Activated T-helper 2 cell treated with anti-CD3 and anti-CD28 coated beads, Interferon-gamma antibody, Interleukin-2, Interleukin-4, amounts not matched to agents 10 μg/mL and 5 μg/mL and 100 μg/mL, durations not matched to agents 14 hours and 24 hours and 36 hours (primary cell): ENCODE measurements at places on chromosomes 12 and 14. TPM values are rescaled to one million over a fixed set of nuclear protein-coding genes. Genes with fewer than 3 reads are reported as not detected.

Gene KIF26A
- total RNA-seq, result 0.28 and 0.34 TPM in 2 replicates

- H3K36me3 ChIP-seq, result no peaks in the 10 kb centered on the region
- H3K27ac ChIP-seq, result no peak overlapping the region
- no peak for DNase-seq
- H3K4me3 ChIP-seq, result no peak overlapping the region
Observed at GRCh38 chr14:98622208-98623051, 649.6 kb downstream of the BCL11B start.

- no peaks in the 10 kb centered on the region for H3K27me3 ChIP-seq
- peaks cover 26% of the 10 kb centered on the region for H3K4me1 ChIP-seq
- DNase-seq, result no peak
- peak overlapping the region; percentile 93 for H3K27ac ChIP-seq
Observed at GRCh38 chr12:113184098-113184899, 979 bp downstream of the DDX54 start.

Gene APOF
- not detected in 2 replicates for total RNA-seq

- H3K4me3 ChIP-seq, result no peak overlapping the region
- peaks cover 42% of the 10 kb centered on the region for H3K27me3 ChIP-seq
- H3K4me1 ChIP-seq, result peaks cover 2% of the 10 kb centered on the region
Observed at GRCh38 chr14:95360828-95361227, 41.1 kb upstream of the CLMN start.

- no peaks in the 10 kb centered on the region for H3K36me3 ChIP-seq
- no peaks in the 10 kb centered on the region for H3K27me3 ChIP-seq
- H3K4me3 ChIP-seq, result no peak overlapping the region
- peaks cover 45% of the 10 kb centered on the region for H3K4me1 ChIP-seq
Observed at GRCh38 chr12:68364328-68364727, 32.2 kb upstream of the MDM1 start.

DNA sequence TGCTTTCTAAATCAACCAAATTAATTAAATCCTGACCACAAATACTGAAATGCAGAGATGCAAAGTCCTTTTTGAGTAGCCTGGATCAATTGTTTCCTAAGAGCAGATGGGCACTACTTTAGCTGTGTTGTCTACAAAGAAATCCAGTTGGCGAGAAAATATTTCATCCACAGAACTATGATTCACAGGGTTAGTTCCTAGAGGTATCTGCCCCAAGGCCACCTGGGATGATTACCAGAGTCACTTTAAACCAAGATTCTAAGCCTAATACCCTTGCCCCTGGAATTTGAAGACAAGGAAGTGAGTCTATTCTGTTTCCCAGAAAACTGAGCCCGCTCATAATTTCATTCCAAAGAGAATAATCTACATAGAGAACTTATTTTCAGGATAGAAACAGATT is 198.4 kb downstream of the PPM1H start:
- H3K36me3 ChIP-seq, result no peaks in the 10 kb centered on the region
- H3K27ac ChIP-seq, result no peak overlapping the region
- no peak overlapping the region for H3K4me3 ChIP-seq
- DNase-seq, result no peak
- H3K27me3 ChIP-seq, result no peaks in the 10 kb centered on the region

DNA sequence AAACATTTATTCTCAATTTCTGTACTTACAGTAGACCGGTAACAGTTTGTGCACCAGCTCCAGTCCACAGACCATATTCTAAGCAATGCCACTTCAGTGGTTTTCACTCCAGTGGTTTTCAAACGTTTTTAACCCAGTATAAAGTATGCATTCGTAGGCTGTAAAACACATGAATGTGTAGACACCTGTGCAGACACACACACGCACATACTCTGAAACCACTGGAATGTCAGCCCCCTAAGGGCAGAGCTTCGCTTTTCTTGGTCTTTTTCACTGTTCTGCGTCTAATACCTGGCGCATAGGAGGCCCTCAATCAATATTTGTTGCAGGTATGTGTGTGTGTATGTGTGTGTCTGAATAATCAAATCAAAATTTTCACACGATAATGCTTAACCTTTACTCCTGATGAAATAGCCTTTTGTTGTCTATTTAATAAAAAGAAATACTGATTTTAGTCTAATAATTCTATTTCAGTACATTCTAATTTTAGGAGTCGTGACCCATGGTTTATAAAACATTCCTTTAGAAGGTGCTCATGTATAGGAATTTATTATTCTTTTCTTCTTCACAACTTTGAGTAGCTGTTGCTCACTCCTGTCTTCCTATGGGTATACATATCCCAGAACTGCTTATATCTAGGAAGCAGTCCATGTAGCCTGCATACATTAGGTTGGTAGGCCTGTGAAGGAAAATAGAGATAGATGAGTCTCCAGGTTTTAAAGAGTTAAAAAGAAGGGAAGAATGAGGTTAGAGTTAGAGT is 73.6 kb upstream of the REP15 start:
- no peak overlapping the region for H3K4me3 ChIP-seq
- no peak overlapping the region for H3K27ac ChIP-seq
- no peak for DNase-seq
- peaks cover 3% of the 10 kb centered on the region for H3K36me3 ChIP-seq

Gene LRRC23
- total RNA-seq, result 4.7 and 6.6 TPM in 2 replicates

GRCh38 chr12:43728117-43728516 is 30.5 kb downstream of the PUS7L start:
- peaks cover 6% of the 10 kb centered on the region for H3K4me1 ChIP-seq
- H3K27me3 ChIP-seq, result no peaks in the 10 kb centered on the region
- peaks cover 32% of the 10 kb centered on the region for H3K36me3 ChIP-seq
- no peak overlapping the region for H3K27ac ChIP-seq
- H3K4me3 ChIP-seq, result no peak overlapping the region

DNA sequence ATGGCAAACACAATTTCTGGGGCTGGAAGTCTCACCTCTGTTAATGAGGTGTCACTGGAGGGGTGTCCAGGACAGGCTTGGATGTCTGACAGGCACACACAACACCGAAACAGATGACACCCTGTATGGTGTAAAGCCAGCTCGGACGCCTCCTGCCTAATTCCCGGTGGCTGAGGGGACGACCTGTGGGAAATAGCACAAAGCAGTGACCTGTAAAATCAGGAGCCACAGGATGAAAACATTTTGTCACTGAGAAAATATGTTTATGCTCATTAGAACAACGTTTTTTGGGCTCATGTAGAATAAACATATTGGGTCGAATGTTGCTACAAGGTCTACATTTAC is 285.0 kb upstream of the RTL1 start:
- H3K4me3 ChIP-seq, result no peak overlapping the region
- no peak for DNase-seq
- H3K27ac ChIP-seq, result no peak overlapping the region
- H3K4me1 ChIP-seq, result no peaks in the 10 kb centered on the region
- no peaks in the 10 kb centered on the region for H3K36me3 ChIP-seq
- no peaks in the 10 kb centered on the region for H3K27me3 ChIP-seq

DNA sequence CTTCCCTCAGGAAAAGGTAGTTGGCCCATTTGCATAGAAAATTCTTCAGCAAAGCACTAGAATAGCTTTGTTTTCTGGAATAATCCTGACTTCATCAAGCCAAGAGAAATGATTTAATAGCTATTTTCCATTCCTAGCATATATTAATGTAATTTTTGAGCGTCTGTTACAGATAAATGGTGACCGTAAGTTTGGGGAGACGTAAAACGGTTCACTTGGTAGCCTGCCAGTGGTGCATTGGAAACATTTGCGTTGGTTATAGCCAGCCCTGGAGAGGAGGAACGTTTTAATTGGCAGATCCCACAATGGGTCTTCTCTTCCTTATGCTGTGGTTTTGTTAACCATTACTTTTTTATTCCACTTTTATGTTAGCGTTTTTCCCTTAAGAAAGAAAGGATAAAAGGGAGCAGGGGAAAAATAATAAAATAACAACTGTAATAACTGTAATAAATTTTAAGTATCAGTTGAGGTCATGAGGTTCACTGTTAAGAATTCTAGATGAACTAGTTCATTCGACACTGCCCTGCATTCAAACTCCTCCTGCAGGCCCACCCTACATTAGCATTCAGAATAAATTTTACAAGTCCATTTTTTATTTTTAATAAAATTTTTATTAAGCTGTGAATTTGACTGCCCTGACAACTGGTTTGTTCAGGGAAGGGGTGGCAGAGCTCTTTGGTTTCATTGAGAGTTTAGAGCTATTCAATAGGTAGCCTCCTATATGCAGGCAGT is 300.7 kb downstream of the ERC1 start:
- peaks cover 21% of the 10 kb centered on the region for H3K36me3 ChIP-seq
- DNase-seq, result no peak
- H3K27ac ChIP-seq, result no peak overlapping the region
- H3K27me3 ChIP-seq, result no peaks in the 10 kb centered on the region
- H3K4me3 ChIP-seq, result no peak overlapping the region
- H3K4me1 ChIP-seq, result no peaks in the 10 kb centered on the region

- H3K27me3 ChIP-seq, result no peaks in the 10 kb centered on the region
- no peak overlapping the region for H3K4me3 ChIP-seq
- DNase-seq, result no peak
- H3K4me1 ChIP-seq, result no peaks in the 10 kb centered on the region
Observed at GRCh38 chr12:59040656-59041055, 120.4 kb upstream of the LRIG3 start.

Gene ENDOU
- not detected in 2 replicates for total RNA-seq

- no peak for DNase-seq
- no peaks in the 10 kb centered on the region for H3K4me1 ChIP-seq
- H3K36me3 ChIP-seq, result no peaks in the 10 kb centered on the region
- no peak overlapping the region for H3K4me3 ChIP-seq
Observed at GRCh38 chr12:65646127-65646643, 178.1 kb upstream of the HMGA2 start.

Gene PRH2
- total RNA-seq, result not detected in 2 replicates

Gene KRT86
- total RNA-seq, result 0.28 and 0.34 TPM in 2 replicates

Gene CEP83
- total RNA-seq, result 32.4 and 35.9 TPM in 2 replicates

- H3K27me3 ChIP-seq, result peaks cover 15% of the 10 kb centered on the region
- H3K27ac ChIP-seq, result no peak overlapping the region
- H3K4me1 ChIP-seq, result peaks cover 8% of the 10 kb centered on the region
- peaks cover 24% of the 10 kb centered on the region for H3K36me3 ChIP-seq
- DNase-seq, result no peak
Observed at GRCh38 chr14:93230539-93230938, 23.5 kb downstream of the UBR7 start.

Gene KITLG
- total RNA-seq, result 0.39 and 0.51 TPM in 2 replicates

- no peak overlapping the region for H3K27ac ChIP-seq
- no peaks in the 10 kb centered on the region for H3K36me3 ChIP-seq
- DNase-seq, result no peak
- peaks cover 6% of the 10 kb centered on the region for H3K4me1 ChIP-seq
Observed at GRCh38 chr14:73477618-73478266, 13.0 kb upstream of the RIOX1 start.

GRCh38 chr12:120048263-120048662 is 59.2 kb downstream of the BICDL1 start:
- peaks cover 61% of the 10 kb centered on the region for H3K36me3 ChIP-seq
- H3K27me3 ChIP-seq, result no peaks in the 10 kb centered on the region
- H3K4me3 ChIP-seq, result no peak overlapping the region
- DNase-seq, result no peak
- peaks cover 27% of the 10 kb centered on the region for H3K4me1 ChIP-seq

- peaks cover 15% of the 10 kb centered on the region for H3K27me3 ChIP-seq
- no peaks in the 10 kb centered on the region for H3K4me1 ChIP-seq
- no peak for DNase-seq
- H3K27ac ChIP-seq, result no peak overlapping the region
- peaks cover under 1% of the 10 kb centered on the region for H3K36me3 ChIP-seq
Observed at GRCh38 chr12:49279706-49280159, 14.9 kb downstream of the TUBA1C start.

Gene DGKA
- 218 and 242 TPM in 2 replicates for total RNA-seq

DNA sequence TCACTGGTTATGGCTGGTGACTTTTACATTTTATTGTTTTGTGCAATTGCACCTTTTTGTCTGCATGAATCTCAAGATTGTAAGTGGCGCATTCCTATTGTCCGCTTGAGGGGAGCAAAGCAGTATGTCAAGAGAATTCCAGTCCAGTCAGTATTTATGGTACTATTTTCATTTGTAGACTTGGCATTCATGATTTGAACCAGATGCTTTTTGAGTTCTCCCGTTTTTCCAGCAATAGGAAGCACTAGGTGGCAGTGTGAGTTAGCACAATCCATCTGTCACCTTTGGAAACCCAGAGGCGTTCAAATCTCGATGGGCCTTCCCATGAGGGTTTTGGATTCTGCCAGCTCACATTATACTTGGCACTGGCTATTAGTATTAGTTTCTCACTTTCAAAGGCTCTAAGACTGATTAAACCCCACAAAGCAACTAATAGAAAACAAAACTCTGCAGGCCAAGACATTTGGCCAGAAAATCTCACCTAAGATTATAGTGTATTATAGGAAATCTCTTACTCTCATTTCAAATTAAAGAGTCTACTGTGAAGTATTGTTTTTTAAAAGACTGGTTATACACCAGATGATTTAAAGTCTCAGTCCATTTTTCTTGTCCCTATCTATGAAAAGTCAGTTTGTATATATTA is 2.2 kb downstream of the DACT1 start:
- peaks cover 39% of the 10 kb centered on the region for H3K4me1 ChIP-seq
- H3K4me3 ChIP-seq, result peak overlapping the region; percentile 84
- peaks cover 19% of the 10 kb centered on the region for H3K27me3 ChIP-seq
- no peak for DNase-seq

Gene KRT7
- 4.2 and 4.7 TPM in 2 replicates for total RNA-seq

DNA sequence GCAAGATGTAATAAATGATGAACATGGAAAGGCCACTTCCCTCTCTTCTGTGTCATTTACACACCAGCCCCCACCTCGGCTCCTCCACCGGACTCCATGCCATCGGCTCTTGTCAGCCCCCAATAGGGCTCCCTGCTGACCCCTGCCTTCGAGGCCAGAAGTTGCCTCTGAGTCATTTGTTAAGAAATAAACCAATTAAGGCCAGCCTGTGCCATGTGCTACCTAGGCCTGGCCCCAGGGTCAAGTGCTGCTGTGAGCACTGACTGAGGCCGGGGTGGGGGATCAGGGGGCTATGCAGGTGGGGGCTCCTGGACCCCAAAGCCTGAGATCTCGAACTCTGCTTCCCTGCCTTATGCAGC is 53.2 kb downstream of the TESC start:
- H3K27me3 ChIP-seq, result no peaks in the 10 kb centered on the region
- no peaks in the 10 kb centered on the region for H3K4me1 ChIP-seq
- peaks cover 3% of the 10 kb centered on the region for H3K36me3 ChIP-seq
- no peak for DNase-seq
- H3K27ac ChIP-seq, result no peak overlapping the region
- H3K4me3 ChIP-seq, result no peak overlapping the region

Gene ITPR2
- total RNA-seq, result 49.3 and 49.6 TPM in 2 replicates

Gene ADCY6
- total RNA-seq, result 0.39 and 0.55 TPM in 2 replicates

- H3K27me3 ChIP-seq, result no peaks in the 10 kb centered on the region
- H3K36me3 ChIP-seq, result no peaks in the 10 kb centered on the region
- H3K27ac ChIP-seq, result no peak overlapping the region
- H3K4me3 ChIP-seq, result no peak overlapping the region
- H3K4me1 ChIP-seq, result no peaks in the 10 kb centered on the region
- DNase-seq, result no peak
Observed at GRCh38 chr12:23694920-23695319, 254.6 kb downstream of the SOX5 start.

- peaks cover 19% of the 10 kb centered on the region for H3K27me3 ChIP-seq
- peak overlapping the region; percentile 54 for H3K27ac ChIP-seq
- no peak overlapping the region for H3K4me3 ChIP-seq
- H3K36me3 ChIP-seq, result no peaks in the 10 kb centered on the region
Observed at GRCh38 chr14:74400919-74401503, 25.0 kb downstream of the SYNDIG1L start.
